Natural killer cell (primary cell): ENCODE measurements at places on chromosomes 6 and 20. TPM values are rescaled to one million over a fixed set of nuclear protein-coding genes. Genes with fewer than 3 reads are reported as not detected.

- no peak for DNase-seq
Measured at GRCh38 chr6:54198134-54198533, 86.9 kb downstream of the MLIP start.

- DNase-seq: no peak
Measured at GRCh38 chr6:88804701-88805100, 158.7 kb downstream of the RNGTT start.

GRCh38 chr6:30761791-30762429 is 17.6 kb upstream of the IER3 start:
- DNase-seq: no peak

DNA sequence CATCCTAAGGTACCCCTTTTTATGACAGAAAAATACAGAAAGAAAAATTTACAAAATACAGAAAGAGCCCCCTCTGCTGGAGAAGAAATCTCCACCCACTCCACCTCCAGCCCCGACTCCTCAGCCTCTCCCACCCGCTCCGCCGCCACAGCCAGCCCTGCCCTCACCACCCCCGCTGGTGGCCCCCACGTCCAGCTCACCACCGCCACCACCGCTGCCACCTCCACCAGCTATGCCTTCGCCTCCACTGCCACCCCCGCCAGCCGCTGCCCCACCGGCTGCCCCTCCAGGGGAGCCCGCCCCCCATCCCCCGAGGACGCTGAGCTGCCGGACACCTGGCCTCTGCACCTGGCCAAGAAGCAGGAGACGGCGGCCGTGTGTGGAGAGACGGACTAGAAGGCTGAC is 17.7 kb downstream of the WFDC2 start:
- DNase-seq: peak; percentile 18

- DNase-seq: peak; percentile 58
Measured at GRCh38 chr6:42368181-42368580, 83.5 kb downstream of the TRERF1 start.

DNA sequence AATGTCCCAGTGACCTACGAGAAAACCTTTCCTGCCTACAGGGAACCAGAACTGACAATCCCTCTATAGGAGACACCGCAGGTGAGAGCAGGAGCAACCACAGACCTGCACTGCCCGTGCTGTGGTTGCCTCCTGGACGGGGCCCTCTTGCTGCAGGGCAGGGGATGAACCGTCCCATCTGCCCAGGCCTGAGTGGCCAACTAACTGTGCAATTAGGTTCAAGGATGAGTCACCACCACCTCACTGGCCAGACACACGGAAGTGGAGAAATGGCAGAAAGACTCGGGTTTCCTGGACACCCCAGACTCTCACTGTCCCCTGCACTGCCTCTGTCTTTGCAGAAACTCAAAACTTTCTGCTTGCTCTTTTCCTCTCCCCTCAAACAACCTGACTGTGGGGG is 13.8 kb upstream of the HLA-G start:
- DNase-seq: no peak

- no peak for DNase-seq
Measured at GRCh38 chr6:45541934-45542333, 164.2 kb upstream of the SUPT3H start.

Gene KIF16B
- 11.8 TPM for total RNA-seq

GRCh38 chr6:43219119-43219518 is 10.2 kb downstream of the DNPH1 start:
- DNase-seq: no peak

- no peak for DNase-seq
Measured at GRCh38 chr6:52514514-52514913, 62.3 kb downstream of the TRAM2 start.

- DNase-seq: no peak
Measured at GRCh38 chr6:73566954-73567591, 46.2 kb upstream of the EEF1A1 start.

GRCh38 chr6:113562248-113562647 is 294.9 kb upstream of the MARCKS start:
- DNase-seq: no peak

Gene CLPSL1
- total RNA-seq: not detected

- no peak for DNase-seq
Measured at GRCh38 chr6:69888482-69889233, 22.3 kb downstream of the COL19A1 start.

GRCh38 chr6:15044146-15044882 is 201.6 kb upstream of the JARID2 start:
- no peak for DNase-seq

GRCh38 chr6:122751326-122751725 is 28.2 kb upstream of the FABP7 start:
- DNase-seq: no peak

Gene PNLDC1
- not detected for total RNA-seq

Gene SLCO4A1
- 1.4 TPM for total RNA-seq

- no peak for DNase-seq
Measured at GRCh38 chr20:43750774-43751166, 24.0 kb upstream of the GTSF1L start.

DNA sequence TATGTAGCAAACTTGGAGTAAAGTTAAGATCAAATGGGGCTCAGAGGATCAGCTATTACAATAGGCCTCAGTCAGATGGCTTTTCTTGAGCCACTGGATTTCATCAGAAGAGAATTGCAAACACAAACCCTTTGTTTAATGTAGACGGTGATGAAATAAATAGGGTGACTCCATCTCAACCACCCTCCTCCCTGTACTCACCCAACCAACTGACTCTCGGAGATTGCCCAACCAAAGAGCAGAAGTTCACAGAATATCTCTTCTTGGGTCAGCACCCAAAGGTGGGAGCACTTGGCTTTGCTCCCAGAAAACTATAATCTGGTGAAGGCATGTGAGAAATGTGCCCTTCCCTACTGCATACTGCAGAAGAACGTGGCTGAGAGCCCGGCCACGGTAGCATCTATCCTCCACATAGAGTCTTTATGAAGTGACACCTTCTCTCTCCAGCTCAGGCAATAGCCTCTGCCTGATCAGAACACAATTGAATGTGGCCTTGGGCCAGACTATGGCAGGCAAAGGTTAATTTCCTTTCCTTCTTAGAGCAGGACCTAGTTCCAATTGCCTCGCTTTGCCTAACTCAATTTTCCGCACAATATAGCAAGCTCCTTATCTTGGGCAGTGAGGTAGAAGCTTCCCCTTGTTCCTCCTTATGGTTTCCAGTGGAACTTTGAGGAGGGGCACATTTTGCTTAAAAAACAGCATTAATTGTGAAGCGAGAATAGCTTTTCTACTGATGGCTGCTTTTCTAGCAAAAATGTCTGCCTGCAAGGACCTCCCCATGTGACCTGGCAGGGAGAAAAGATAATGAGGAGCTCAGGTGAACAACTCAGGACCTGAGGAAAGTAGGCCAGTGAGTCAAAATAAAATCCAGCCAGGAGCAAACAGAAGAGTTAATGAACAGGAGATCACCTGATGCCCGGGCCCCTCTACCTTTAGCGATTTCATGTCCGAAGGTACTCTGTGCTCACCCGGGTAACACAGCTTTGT is 79.4 kb downstream of the GFOD1 start:
- DNase-seq: no peak

GRCh38 chr6:166456395-166457156 is 73.8 kb upstream of the MPC1 start:
- no peak for DNase-seq

Gene TFAP2B
- not detected for total RNA-seq

DNA sequence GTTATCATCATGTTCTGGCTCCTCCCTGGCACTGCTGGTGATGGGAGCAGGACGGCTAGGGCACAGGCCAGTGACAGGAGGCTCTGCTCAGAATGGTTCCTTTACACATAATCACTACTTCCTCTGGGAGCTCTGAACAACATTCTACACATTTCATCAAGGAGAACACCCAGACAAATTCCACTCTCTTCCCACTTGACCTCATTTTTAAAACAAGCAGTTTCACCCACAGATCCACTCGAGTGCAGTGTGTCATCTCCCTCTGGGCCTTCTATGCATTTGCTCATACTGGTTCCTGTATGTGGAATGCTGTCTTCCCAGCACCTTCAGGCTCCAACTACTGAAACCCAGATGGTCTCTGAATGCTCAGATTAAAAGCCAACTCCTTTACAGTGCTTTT is 84.8 kb downstream of the ELOVL5 start:
- no peak for DNase-seq

Gene GSTA4
- total RNA-seq: 0.55 TPM

Gene SOX18
- total RNA-seq: not detected

DNA sequence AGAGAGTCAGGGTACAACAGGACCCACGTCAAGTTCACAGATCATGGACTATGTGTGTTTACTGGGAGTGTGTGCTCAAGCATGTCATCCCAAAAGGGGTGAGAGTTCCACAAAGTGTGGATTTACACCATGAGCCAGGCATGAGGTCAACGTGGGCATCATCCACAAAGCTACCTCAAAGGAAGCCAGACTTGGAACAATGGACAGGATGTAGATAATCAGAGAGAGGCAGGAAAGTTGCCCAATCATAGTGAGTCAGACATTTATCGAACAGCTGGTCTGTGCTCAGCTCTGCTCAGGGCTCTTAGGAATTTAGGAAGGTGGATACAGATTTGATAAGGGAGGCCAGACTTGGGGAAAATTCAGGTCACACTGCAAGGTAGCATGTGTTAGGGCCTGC is 317.2 kb upstream of the CDYL start:
- no peak for DNase-seq

DNA sequence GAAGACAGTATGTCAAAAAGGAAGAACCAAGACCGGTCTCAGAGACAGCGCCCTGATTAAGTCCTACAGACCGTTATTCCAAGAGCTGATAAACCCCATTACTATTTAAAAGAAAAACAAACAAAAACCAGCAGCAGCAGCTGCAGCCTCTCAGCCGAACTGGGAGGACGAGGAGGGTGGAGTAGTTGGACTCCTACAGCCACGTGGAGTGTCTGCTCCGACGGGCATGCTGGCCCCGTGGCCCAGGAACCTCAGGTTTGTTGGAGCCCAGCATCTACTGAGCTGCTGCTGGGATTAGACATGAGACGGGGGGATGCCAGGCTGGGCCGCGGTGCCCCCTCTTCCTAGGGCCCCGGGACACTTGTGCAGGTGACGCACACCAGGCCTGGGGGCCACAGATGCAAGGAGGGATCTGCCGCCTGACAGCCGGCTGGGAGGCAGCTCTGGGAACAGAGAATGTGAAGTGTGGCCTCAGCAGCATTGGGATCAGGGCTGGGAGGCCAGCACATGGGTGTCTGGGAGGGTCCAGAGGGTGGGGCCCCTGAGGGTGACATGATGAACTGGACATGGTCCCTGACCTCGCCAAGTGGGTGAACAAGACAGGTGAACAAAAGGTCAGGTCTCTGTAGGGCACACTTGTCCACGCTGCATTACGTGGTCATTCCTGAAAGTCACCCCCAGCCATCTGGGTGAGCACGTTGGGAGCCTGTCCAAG is 2.9 kb upstream of the ZBTB46 start:
- no peak for DNase-seq

Gene CDH26
- total RNA-seq: 1.2 TPM

GRCh38 chr20:49287555-49288249 is 9.8 kb upstream of the ZNFX1 start:
- no peak for DNase-seq

Gene MYCT1
- total RNA-seq: 0.64 TPM

Gene PRL
- not detected for total RNA-seq

DNA sequence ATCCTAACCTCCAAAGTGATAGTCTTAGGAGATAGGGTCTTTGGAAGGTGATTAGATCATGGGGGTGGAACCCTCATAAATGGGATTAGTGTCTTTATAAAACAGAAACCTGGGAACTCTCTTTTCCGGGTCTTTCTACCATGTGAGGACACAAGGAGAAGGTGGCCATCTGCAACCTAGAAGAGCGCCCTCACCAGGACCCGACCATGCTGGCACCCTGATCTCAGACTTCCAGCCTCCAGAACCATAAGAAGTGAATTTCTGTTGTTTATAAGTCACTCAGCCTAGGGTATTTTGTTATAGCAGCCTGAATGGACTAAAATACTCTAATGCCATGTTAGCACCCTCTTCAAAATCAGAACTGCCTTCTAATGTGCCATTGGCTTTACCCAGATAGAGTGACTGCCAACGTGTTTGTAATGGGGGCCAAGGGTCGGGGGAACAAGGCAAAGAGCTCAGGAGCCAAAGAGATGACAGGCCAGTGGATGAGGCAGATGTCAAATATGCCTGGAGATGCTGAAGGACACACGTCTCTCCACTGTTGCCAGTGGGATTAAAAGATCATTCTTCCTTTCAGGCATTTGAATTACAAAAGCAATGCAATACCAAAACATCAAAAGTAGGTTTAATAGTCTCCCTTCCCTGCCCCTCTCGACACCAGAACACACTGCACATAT is 21.0 kb downstream of the TUBB2B start:
- no peak for DNase-seq

Gene C6orf141
- total RNA-seq: not detected

DNA sequence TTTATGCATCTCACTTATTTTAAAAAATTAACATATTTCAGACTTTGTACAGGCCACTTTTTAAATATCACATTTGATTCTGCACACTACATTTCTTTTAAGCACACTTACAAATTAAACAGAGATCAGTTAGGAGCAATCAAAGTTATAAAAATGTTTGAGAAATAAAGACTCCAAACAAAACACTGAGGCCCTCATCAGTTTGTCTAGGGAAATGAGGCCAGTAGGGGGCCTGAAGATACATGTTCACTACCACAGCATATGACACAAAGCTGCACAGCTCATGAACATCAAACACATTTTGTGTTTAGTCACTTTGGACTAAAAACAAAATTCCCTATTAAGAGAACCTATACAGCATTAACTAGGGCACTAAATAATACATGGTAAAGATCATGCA is 180.5 kb downstream of the PDE7B start:
- no peak for DNase-seq

- DNase-seq: no peak
Measured at GRCh38 chr20:49909499-49910339, 5.6 kb downstream of the SPATA2 start.

- DNase-seq: no peak
Measured at GRCh38 chr6:155349129-155349528, 34.8 kb upstream of the TFB1M start.

GRCh38 chr6:170222498-170223471 is 68.1 kb downstream of the DLL1 start:
- no peak for DNase-seq

- no peak for DNase-seq
Measured at GRCh38 chr20:12924126-12924525, 84.6 kb upstream of the SPTLC3 start.

GRCh38 chr6:140830666-140831065 is 1302.1 kb upstream of the GJE1 start:
- no peak for DNase-seq

DNA sequence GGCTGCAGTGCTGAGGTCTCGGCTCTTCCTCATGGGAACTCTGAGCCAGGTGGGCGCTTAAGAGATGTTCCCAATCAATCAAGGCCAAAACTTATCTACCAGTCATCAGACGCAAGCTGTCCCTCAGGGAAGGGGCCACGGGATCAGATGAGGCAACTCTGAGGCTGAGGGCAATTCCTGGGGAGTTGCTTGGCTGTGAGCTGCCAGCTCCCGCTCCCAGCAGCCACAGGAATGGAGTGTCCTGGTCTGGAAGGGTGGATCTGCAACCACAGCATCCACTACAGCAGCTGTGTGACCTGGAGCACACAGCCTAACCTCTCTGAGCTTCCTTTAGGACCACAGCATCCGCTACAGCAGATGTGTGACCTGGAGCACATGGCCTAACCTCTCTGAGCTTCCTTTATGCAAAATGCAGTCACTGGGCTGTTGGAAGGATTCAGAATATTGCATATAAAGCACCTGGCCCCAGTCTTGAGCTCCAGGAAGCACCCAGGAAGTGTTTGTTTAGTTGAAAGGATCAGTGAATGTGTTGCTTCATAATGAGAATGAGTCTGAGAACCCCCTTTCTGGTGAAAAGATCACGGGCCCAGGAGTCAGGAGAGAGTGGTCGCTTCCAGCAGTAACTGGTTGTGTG is 60.9 kb downstream of the TFAP2C start:
- no peak for DNase-seq
